ENCODE measurements at places on chromosomes 12 and 14. TPM values are rescaled to one million over a fixed set of nuclear protein-coding genes. Genes with fewer than 3 reads are reported as not detected.

GRCh38 chr12:89476904-89477595, 47.5 kb downstream of the GALNT4 start:
- no peak for DNase-seq

GRCh38 chr12:34294137-34294536, 271.8 kb downstream of the ALG10 start:
- DNase-seq, result no peak

CLEC4D gene
- 0.99 TPM for total RNA-seq

DNA sequence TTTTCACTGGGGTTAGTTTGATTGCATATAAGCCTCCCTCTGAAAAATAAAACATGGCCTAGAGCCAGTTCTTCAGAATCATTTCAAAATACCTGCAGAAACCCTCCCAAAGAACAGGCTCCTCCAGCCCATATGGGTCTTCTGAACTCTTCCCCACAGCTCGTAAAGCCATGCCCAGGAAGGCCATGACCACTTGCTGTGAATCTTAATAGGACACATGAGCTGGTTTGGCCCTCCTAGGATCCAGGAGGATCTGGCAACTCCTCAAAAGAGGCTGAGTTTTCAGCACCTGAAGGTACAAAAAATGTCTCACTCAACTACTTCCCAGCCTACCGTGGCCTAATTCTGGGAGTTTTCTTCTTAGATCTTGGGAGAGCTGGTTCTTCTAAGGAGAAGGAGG, 2.4 kb downstream of the MYBPC1 start:
- DNase-seq, result no peak

DNA sequence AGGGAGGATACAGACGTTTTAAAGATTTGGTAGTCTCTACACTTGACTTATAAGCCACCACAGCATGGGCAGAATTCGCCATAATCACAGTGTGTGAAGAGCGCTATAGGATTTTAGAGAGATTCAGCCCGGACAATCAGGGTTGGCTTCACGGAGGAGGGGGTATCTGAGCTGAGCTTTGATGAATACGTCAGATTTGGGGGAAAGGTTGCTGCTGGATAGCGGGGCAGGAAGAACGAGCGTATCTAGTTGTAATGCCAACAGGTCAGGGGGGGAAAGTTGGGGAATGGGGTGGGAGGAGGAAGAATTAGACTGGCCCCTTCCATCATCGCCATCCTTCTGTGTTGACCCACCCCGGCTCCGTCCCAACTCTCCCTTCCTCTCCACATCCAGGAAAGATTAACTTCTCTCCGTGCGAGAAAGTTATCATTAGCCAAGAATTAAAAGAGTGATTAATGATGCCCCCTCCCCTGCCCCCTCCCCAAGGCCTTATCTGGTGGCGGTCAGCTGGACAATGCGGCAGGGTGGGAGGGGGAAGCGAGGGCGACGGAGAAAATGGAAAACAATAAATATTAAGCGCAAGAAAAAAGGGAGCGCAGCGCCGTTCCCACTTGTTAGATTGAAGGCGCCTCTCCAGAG, 13.5 kb upstream of the GPATCH2L start:
- DNase-seq, result no peak

RIMBP2 gene
- total RNA-seq, result 5.8 TPM

DNA sequence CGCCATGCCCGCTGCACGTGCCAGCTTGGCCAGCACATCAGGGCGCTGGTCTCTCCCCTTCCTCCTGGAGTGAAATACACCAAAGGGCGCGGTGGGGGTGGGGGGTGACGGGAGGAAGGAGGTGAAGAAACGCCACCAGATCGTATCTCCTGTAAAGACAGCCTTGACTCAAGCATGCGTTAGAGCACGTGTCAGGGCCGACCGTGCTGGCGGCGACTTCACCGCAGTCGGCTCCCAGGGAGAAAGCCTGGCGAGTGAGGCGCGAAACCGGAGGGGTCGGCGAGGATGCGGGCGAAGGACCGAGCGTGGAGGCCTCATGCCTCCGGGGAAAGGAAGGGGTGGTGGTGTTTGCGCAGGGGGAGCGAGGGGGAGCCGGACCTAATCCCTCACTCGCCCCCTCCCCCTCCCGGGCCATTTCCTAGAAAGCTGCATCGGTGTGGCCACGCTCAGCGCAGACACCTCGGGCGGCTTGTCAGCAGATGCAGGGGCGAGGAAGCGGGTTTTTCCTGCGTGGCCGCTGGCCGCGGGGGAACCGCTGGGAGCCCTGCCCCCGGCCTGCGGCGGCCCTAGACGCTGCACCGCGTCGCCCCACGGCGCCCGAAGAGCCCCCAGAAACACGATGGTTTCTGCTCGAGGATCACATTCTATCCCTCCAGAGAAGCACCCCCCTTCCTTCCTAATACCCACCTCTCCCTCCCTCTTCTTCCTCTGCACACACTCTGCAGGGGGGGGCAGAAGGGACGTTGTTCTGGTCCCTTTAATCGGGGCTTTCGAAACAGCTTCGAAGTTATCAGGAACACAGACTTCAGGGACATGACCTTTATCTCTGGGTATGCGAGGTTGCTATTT, 914 bp upstream of the CCND2 start:
- DNase-seq, result peak; percentile 77

MIPOL1 gene
- total RNA-seq, result 17.3 TPM

GRIP1 gene
- 6.4 TPM for total RNA-seq

- DNase-seq, result no peak
Measured at GRCh38 chr14:90058876-90059458, 2.8 kb upstream of the KCNK13 start.

GRCh38 chr12:49582201-49582600, 14.3 kb upstream of the MCRS1 start:
- no peak for DNase-seq

PDE3A gene
- 14.4 TPM for total RNA-seq

DNA sequence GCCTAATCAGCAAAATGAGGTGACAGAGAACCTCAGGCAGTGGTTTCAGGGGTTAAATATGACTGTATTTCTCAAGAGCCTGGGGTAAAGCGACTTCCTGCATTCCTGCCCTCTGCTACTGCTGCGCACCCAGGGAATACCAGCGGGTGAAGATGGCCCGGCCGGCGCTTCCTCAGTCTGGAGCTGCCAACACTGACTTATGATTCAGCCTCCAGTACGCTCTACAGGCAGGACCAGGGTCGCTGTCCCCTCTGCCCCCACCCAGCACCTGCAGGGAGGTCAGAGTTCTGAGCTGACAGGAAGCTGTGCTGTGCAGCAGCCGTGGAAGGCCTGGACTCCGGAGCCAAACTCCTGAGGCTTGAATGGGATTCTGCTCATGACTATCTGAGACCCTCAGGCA, 127.9 kb downstream of the PIWIL1 start:
- no peak for DNase-seq

DNA sequence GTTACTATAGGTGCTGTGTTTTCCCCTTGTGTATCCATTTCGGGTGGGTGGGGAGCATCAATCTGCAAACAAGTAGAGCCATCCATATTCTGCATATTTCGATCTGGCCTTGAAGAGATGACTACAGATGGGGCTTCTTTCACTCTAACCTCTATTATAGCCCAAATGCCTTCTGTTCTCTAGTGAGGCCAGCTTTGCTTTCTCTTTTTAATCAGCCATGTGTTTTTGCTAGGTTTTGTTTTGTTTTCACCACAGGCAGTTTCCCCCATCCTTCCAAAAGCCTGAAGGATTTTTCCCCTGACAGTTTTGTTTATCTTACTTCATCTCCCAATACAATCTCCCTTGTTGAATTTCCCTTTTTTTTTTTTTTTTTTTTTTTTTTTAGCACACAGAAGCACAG, 224.1 kb downstream of the BTG1 start:
- DNase-seq, result no peak

- DNase-seq, result no peak
Measured at GRCh38 chr14:39884091-39884490, 451.9 kb upstream of the FBXO33 start.

GRCh38 chr12:116480210-116480810, 78.9 kb upstream of the MAP1LC3B2 start:
- no peak for DNase-seq

- peak; percentile 91 for DNase-seq
Measured at GRCh38 chr12:124422570-124423523, 128.0 kb downstream of the RFLNA start.

GAS2L3 gene
- total RNA-seq, result 33.2 TPM

LTBP2 gene
- total RNA-seq, result 18.8 TPM

GRCh38 chr14:101351769-101352168, 209.5 kb upstream of the DIO3 start:
- no peak for DNase-seq

- no peak for DNase-seq
Measured at GRCh38 chr12:19451196-19451595, 11.9 kb downstream of the AEBP2 start.

KRT83 gene
- total RNA-seq, result 18.8 TPM

- no peak for DNase-seq
Measured at GRCh38 chr12:3446235-3446634, 44.8 kb upstream of the PRMT8 start.

GRCh38 chr12:25689996-25690501, 137.0 kb upstream of the LMNTD1 start:
- DNase-seq, result peak; percentile 12

CDC42BPB gene
- total RNA-seq, result 61.6 TPM

- no peak for DNase-seq
Measured at GRCh38 chr14:44880791-44881190, 81.0 kb downstream of the KLHL28 start.

- DNase-seq, result peak; percentile 8
Measured at GRCh38 chr12:130639476-130640424, 76.3 kb downstream of the RIMBP2 start.

DNA sequence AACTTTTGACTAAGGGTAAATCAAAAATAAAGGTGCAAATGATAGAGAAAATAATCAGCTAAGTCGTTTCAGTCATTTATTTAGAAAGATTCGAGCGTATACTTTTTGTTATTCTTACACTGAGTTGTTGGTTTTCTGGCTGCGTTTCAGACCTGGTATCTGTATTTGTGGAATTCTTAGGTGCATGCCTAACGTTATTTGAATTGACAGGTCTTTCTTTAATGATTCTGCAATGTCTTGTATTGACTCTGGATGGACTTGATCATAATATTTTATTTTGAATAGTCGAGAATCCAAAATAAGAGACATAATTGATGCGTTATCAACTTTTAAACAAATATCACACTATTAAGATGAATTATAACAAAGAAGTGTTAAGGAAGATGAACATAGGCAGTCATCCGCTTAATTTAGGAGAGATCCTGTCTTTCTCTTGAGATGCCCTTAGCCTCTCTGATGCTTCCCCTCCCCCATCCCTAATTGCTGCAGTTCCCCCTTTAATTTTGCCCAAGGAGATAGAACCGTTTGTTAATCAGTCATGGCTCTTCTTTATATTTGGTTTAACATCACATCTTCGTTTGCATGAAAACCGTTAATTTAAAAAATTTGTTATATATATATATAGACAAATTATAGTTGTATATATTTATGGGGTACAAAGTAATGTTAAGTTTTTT, 1.8 kb downstream of the ALX1 start:
- no peak for DNase-seq

HNF1A gene
- not detected for total RNA-seq

CFAP73 gene
- total RNA-seq, result not detected

- no peak for DNase-seq
Measured at GRCh38 chr14:96693252-96693820, 103.8 kb upstream of the VRK1 start.

DNA sequence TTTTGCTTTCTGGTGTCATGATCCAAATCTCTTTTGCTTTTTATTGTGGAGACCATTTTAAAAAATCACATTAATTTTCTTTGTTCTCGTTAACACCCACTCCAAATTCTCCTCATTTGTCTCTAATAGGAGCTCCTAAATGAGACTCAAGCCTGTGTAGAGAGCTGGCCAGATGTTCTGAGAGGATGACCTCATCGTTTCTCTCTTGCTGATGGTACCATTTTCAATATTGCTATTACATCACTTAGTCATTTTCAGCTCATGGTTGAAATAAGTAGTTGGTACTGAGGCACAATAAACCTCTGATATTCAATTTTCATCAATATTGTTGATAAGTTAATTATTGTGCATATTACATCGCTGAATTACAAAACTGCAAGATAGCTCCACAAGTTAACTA, 31.5 kb downstream of the SPTB start:
- DNase-seq, result no peak

GRCh38 chr12:95582230-95583058, 31.2 kb upstream of the USP44 start:
- DNase-seq, result peak; percentile 69

TAS2R31 gene
- 13.5 TPM for total RNA-seq

- no peak for DNase-seq
Measured at GRCh38 chr14:53432378-53432802, 279.3 kb upstream of the DDHD1 start.

GRCh38 chr14:26841920-26842741, 244.3 kb upstream of the NOVA1 start:
- peak; percentile 99 for DNase-seq

HEBP1 gene
- total RNA-seq, result 24.2 TPM

GRCh38 chr12:40105265-40105514, 691 bp downstream of the SLC2A13 start:
- DNase-seq, result no peak

DNA sequence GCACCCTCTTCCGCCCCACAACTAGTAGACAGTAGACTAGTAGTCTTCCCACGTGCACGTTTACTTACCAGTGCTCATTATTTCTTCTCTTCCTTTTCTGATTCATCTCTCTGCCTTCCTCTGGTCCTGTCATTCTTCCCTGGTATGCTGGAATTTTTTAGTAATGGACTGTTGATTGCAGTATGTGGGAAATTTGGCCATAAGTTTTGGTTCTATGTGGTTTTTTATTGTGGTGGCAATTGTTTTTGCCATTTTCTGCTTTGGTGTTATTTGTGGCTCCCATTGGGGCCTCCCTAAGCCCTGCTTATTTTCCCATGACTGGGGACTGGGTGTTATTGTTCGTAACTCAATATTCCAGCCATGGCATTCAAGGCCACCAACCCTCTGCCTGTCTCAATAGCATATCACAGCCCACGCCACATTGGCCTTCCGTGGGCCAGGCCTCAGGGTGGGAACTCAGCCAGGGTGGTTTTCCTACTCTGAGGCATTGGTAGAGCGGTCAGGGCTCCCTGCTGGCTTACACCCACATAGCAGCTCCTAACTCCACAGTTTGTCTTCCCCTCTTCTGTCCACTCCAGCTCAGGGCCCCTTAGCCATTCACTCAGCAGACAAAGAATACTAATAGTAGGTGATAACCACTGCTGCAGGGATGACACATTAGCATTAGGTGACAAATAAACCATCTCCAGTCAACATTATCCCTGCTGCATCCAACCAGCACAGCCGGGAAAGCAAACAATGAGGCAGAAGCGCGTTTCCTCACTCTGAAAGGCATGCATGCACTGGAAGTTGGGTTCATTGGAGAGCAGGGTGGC, 321.5 kb downstream of the CACNA1C start:
- DNase-seq, result no peak

DNA sequence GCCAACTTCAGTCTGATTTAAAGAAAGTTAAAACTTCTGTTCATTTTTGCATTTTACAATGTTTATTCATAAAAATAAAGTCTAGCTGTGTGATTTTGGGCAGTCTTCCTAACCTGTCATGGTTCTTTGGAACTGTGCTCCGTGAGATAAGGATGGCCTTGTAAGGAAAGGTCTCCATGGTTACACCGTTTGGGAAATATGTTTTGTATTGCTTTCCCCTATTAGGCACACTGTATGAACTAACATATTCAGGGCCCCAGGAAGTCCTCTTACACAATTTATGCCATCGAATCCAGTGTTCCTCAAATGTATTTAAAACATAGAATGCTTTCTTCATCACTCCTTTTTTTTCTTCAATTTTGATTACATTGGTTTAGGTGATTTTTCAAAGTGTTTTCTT, 54.5 kb downstream of the APAF1 start:
- peak; percentile 11 for DNase-seq
